ENCODE measurements at places on chromosomes 6 and 20. TPM values are rescaled to one million over a fixed set of nuclear protein-coding genes. Genes with fewer than 3 reads are reported as not detected.

- DNase-seq, result no peak
Measured at GRCh38 chr6:158784505-158784904, 34.7 kb downstream of the EZR start.

DNA sequence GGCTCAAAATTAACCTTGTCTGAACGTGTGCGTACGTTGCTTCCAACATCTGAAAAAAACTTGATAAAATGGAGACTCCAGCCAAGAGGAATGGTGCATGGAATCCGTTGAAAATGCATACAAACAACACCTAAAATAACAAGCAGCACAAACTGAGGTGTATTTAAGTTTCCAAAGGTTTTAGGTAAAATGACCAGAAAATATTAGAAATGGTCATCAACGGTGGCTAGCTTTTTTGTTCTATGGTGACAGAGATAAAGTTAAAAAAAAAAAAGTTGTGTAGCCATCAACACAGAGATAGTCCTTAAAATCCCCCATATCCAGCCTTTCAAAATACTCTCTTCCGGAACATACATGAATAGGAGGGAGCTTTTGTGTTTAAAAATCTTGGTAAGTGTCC, 651 bp upstream of the TFAP2B start:
- no peak for DNase-seq

GRCh38 chr6:115668211-115668610, 392.5 kb downstream of the FRK start:
- DNase-seq, result no peak

DNA sequence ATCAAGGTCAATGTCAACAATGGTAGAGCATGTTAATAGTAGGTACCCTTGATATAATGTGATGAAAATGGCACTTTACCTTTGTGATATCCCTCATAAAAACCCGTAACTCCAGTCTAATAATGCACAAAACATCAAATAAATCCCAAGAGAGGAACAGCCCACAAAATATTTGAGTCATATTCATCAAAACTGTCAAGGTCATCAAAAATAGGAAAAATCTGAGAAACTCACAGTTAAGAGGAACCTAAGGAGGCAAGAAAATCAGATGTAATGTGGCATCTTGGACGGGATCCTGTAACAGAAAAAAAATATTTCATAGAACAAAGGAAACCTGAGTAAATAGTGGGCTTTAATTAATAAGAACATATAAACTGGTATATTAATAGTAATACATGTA, 25.5 kb upstream of the OSTM1 start:
- DNase-seq, result no peak

GRCh38 chr6:159577564-159577963, 115.5 kb downstream of the SOD2 start:
- DNase-seq, result no peak

OR2H2 gene
- total RNA-seq, result not detected

CGA gene
- total RNA-seq, result not detected

ARG1 gene
- not detected for total RNA-seq
